ENCODE measurements at places on chromosomes 16 and 17. TPM values are rescaled to one million over a fixed set of nuclear protein-coding genes. Genes with fewer than 3 reads are reported as not detected.

The CCDC154 gene
- 0.44 TPM for total RNA-seq

The DPEP1 gene
- not detected for total RNA-seq

The TTYH2 gene
- total RNA-seq: 6.8 TPM

The KRT12 gene
- total RNA-seq: not detected

Measured in activated T-helper 1 cell treated with anti-CD3 and anti-CD28 coated beads, Interleukin-12 subunit alpha, Interleukin-12 subunit beta, Interleukin-2, Interleukin-4 antibody, amounts not matched to agents 30 ng/mL and 10 ng/mL and 1 ng/mL, durations not matched to agents 14 hours and 24 hours and 36 hours (primary cell).